DMS53 (cell line): ENCODE measurements at places on chromosomes 2 and 18.

DNA sequence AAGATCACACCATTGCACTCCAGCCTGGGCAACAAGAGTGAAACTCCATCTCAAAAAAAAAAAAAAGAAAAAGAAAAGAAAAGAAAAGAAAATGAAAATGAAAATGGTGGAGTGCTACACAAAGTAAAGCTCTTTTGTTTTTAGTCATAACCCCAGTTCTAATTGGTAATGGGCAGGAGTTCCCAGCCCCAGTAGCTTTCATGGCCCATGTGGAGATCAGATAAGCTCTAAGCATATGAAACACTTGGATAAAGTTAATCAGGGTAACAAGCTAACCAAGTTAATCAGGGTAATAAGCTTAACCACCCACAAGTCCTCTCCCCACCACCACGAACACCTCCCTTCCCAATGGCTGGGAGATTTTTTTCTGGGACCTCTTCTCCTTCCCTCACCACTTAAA, 240.8 kb downstream of the BCL11A start:
- DNase-seq: no peak

- DNase-seq: no peak
These were observed 716.1 kb downstream of the DCC start for GRCh38 chr18:53056064-53056463.

DNA sequence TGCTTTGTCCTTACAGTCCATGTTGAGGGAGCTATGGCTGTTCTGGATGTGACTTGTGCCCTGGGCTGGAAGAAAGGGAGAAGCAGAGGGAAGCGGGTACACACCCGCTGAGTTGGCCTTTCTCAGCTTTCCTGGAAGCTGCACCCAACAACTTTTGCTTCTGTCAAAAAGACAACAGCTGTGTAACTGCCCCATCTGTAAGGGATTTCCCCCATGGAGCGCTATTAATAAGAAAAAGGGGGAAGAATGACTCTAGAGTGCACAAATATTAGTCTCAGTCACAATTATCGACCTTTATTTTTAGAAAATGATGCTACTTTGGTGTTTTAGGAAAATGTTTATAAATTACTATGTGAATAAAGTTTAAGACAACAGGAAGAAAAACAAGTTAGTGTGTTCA, 368.3 kb downstream of the RAD51AP2 start:
- DNase-seq: no peak

- DNase-seq: no peak
These were observed 117.8 kb upstream of the TWIST2 start for GRCh38 chr2:238730001-238730669.

GRCh38 chr18:23493654-23494053, 9.7 kb upstream of the RMC1 start:
- no peak for DNase-seq

DNA sequence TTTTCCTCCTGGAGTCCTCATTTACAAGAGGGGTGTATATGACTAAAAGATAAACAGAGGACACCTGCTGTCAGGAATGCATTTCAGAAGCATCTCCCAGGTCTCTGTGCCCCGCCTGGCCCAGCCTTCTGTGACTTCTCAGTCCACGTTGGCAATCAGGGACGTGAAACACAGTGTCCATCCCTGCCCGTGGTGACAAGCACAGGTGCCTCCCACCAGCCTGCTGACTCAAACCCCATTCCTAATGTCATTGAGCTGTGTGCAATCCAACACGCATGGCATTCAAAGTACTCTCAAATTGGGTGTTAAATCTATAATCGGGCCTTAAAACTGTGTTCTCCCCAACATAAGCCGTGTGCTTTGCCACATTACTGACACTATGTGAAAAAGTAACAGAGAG, 343.2 kb downstream of the EIPR1 start:
- peak; percentile 2 for DNase-seq

GRCh38 chr2:127586136-127586535, 50.7 kb downstream of the MYO7B start:
- DNase-seq: no peak

DNA sequence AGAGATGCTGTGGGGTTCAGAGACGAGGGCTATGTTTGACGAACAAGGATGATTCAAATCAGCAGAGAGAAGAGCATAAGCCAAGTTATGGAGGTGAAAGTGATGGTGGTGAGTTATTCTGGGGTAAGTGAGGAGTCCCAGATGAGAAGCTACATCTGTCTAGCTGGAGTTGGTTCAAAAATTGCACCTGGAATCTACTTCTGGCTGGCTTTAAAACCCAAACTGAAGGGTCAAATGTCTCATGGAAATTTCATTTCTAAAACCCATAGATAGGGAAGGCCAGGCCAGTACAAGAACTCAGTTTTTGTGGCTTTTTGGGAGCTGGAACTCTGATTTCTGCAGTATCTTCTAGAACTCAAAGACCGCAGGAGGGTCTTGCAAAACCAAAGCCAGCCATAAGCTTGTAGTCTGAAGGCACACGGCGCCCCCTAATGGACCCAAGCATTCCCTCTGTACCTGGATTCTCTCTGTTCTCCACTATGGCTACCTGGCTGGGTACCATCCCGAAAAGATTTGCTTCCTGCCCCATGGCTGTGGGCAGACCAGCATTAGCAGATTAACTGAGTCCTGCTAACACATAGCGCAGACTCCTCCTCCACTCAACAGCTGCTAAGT, 229.1 kb upstream of the SLC14A2 start:
- DNase-seq: peak; percentile 80

DNA sequence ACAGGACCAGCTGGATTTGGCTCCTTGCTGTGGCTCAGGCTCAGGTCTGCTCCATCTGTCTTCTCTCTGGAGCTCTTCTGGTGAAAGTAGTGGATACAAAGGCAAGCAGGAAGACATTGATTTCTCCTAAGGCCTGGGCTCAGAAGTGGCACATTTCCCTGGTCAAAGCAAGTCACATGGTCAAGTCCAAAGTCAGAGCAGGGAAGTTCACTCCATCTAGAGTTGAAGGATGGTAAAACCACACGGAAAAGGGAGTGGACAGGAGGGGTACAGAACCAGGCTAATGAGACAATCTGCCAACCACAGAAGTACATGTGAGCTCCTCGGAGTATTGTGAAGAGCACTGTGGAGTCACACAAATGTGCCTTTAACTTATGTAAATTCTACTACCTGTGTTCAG, 66.1 kb downstream of the MARCO start:
- peak; percentile 17 for DNase-seq

DNA sequence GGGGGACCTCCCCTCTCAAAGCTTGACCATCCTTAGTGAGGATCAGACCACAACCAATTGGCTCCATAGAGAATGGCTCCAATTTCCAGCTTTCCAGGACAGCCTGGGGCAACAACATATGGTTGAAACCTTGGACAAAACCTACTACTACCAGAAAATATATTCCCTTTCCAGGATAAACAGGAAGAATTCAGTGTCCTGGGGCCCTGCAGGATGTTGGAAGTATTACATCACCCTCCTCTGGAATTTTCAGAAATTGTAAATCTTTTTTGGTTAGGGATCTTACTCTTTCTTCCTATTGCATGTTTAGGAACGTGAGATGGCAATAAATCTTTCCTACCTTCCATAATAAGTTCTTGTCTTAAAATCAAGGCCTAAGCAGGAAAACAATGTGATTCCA, 158.9 kb upstream of the MEIS1 start:
- peak; percentile 15 for DNase-seq

DNA sequence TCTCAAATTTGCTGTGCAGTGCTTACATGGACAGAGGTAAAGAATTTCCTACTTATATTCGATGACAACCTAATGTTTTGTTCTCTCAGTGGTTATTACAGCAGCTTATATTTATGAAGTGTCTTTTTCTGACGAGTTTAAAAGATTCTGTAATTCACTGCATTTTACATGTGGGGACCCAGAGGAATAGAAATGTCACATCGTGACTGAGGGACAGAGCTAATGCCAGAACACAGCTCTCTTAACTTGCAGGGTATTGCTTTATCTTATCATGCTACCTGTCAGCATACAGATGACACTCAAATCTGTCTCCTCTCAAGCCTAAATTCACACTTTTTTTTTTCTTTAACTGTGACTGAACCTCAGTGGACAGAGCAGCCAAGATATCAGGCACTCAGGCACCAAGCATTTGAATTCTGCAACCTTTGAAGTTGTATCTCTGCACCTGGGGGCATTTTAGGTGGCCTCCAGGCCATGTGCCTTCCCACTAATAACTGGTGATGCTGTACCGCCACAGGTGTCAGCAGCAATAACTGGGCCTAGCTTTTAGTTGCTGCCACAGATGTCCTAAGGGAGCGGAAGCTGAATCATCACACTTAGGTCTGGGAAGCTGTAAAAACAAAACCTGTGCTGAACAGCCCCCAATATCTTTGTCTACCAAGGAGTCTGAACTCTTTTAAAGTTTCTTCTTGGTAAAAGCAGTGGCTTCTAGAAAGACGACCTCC, 315.8 kb upstream of the NRP2 start:
- no peak for DNase-seq

DNA sequence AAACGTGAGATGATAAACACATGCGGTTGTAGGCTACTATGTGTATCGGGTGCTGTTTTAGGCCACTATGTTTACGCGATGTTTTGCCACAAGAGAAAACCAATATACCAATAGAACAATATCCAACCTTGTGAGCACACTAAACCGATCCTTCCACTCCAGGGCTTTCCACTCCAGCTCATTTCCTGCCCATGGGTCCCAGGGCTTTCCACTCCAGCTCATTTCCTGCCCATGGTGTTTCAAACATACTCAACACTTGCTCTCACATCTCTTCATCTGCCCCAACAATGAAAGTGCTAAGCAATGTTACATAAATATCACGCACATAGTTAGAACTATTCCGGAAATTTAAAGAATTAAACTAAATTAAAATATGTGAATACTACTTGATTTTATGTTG, 80.0 kb downstream of the EPB41L3 start:
- no peak for DNase-seq

- no peak for DNase-seq
These were observed 79.2 kb upstream of the ST8SIA3 start for GRCh38 chr18:57273194-57273593.

DNA sequence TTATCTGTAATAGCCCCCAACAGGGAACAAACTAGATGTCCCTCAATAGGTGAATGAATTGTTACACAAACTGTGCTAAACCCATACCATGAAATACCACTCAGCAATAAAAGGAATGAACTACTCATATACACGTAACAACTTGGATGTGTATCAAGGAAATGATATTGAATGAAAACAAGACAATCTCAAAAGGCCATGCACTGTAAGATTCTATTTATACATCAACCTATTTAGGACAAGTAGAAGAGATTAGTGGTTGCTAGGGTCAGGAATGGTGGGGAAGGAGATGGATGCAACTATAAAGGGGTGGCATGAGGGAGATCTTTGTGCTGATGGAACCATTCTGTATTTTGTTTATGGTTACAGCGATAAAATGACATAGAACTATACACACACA, 47.1 kb downstream of the KANSL3 start:
- no peak for DNase-seq

GRCh38 chr18:8051453-8051852, 484.3 kb downstream of the PTPRM start:
- no peak for DNase-seq

- DNase-seq: no peak
These were observed 210.6 kb downstream of the SEPTIN10 start for GRCh38 chr2:109402980-109403840.

DNA sequence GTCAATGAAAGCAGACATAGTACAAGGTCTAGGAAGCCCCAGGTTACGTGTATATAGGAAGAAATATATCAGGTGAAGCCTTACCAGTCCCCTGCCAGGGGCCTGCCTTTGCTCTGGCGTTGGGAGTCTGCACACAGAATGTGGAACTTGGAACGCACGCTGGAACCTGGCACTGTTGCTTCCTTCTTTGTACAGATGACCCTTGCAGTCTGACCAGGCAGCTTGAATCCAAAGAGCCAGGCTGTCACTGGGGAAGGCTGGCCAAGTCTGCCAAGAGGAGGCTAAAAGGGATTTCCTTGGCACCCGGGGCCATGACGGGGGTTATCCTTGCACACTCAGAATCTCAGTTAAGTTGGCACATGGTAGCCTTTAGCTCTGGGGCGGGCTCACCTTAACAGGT, 39.5 kb downstream of the TMEM247 start:
- no peak for DNase-seq

DNA sequence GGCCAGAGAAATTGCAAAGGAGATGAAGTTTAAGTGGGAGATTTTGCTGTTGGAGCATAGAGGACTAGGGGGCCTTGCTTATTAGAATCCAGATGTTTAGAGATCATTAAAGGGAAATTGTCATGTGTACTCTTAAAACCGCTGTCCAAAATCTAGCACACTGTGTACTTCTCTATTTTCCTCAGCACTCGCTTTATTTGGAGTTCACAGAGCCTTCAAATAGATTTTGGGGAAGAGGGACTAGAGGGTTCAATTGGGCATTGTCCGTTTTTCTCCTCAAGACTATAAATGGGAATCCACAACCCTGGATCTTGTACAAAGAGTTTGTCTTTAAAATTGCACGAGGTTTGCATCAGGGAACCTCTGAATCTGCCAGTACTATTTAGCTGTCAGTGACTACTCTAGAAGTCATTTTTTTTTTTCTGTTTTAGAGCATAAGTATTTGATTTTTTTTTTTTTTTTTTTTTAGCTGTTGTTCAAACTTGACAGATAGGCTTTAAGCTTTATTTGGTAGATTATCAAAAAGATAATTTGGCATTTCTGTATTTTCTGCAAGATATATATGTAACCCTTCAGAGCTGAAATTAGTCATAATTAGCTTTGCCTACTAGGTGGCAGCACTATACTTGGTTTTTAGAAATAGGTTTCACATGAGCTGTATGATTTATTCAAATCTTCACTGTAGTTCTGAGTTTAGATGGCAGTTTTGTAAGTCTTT, 14.2 kb downstream of the PMS1 start:
- DNase-seq: peak; percentile 58

DNA sequence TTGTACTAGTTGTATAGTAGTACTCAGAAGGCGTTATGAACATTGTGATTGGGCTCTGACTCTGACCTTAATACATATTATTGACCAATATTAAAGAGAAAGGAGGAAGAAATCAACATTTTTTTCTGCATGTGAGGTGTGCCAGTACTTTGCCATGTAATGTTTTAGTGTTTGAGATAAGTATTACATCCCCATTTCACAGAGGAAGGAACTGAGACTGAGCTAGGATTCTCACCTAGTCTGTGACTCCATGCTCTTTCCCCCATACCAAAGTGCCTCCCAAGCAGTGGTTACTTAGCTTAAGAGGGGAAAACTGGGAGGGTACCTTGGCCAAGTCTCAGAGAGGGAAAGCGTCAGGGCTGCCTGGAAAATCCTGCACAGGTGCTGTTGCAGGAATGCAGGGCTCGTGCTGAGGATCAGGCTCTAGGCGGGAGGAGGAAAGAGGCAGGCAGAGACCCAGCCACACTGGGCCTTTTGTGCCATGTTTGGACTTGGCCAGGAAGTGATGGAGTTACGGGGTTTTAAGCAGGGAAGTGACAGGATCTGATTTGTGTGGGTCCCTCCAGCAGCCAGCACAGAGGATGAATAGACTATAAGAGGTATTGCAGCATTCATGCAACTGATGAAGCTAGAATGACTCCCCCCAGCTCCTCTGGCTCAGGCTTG, 1.7 kb downstream of the PNKD start:
- no peak for DNase-seq

- peak; percentile 99 for DNase-seq
These were observed 146.1 kb downstream of the HAUS1 start for GRCh38 chr18:46250084-46250811.

GRCh38 chr18:22983175-22983574, 50.0 kb downstream of the RBBP8 start:
- peak; percentile 48 for DNase-seq

- peak; percentile 67 for DNase-seq
These were observed 15.9 kb downstream of the C2orf74 start for GRCh38 chr2:61177727-61178549.
